ENCODE measurements at places on chromosomes 2 and 18.

GRCh38 chr2:11758187-11758586 is 11.8 kb downstream of the LPIN1 start:
- no peak for DNase-seq

- no peak for DNase-seq
These were observed 2.0 kb upstream of the MOB4 start for GRCh38 chr2:197513915-197514314.

DNA sequence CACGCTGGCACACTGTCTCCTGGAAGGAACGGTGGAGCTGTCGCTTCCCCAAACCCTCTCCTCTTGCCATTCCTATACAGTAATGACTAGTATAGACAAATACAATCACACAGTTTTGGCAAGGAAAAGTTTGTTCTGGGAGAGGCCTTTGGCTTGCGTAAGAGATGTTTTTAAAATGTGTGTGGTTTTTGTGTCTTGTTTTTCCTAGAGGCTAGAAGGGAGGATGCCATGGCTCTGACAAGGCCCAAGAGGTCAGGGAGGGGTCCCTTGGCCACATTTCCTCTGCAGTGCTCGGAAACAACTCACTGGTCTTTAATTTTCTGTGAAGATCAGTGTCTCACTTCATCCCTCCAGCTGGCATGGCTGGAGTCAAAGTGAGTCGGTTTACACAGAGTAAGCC is 195.9 kb downstream of the SH3RF3 start:
- no peak for DNase-seq

- no peak for DNase-seq
These were observed 59.9 kb upstream of the B3GNT7 start for GRCh38 chr2:231335591-231335990.

Measured in GM19239 (cell line).